Activated T-helper 1 cell treated with anti-CD3 and anti-CD28 coated beads, Interleukin-2, amount 50 U/mL, for 16 hours (primary cell): ENCODE measurements at places on chromosomes 2 and 18.

DNA sequence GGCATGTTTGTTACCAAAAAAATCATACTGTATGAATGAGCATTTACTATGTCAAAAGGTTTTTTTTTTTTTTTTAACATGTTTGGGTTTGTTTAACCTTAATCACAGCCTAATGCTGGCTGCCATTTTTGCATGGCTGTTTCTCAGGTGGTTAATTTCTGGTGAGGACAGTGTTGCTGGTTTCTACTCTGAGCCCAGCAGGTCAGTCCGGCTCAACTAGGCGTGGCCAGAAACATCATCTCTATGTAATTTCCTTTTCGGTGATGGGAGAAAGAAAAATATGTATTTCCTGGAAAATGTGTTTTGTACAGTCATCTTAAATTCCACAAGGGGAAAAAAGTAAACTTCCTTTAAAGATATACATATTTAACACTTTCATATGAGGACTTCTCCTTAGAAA lies 24.9 kb upstream of the BZW1 start:
- no peak for DNase-seq

- DNase-seq: no peak
Measured at GRCh38 chr2:173903601-173904394, 61.4 kb downstream of the SP3 start.

- no peak for DNase-seq
Measured at GRCh38 chr2:125643585-125643984, 1012.4 kb upstream of the GYPC start.

GRCh38 chr2:150888337-150888736 lies 373.3 kb downstream of the RBM43 start:
- no peak for DNase-seq

- DNase-seq: no peak
Measured at GRCh38 chr18:10928772-10929373, 220.5 kb downstream of the PIEZO2 start.

- DNase-seq: no peak
Measured at GRCh38 chr2:20427931-20428526, 18.8 kb upstream of the RHOB start.

GRCh38 chr2:42914314-42914713 lies 121.9 kb upstream of the HAAO start:
- no peak for DNase-seq
